ENCODE measurements at places on chromosomes 7 and 10.

GRCh38 chr10:124697443-124697836 is 46.7 kb downstream of the FAM53B start:
- DNase-seq: no peak

DNA sequence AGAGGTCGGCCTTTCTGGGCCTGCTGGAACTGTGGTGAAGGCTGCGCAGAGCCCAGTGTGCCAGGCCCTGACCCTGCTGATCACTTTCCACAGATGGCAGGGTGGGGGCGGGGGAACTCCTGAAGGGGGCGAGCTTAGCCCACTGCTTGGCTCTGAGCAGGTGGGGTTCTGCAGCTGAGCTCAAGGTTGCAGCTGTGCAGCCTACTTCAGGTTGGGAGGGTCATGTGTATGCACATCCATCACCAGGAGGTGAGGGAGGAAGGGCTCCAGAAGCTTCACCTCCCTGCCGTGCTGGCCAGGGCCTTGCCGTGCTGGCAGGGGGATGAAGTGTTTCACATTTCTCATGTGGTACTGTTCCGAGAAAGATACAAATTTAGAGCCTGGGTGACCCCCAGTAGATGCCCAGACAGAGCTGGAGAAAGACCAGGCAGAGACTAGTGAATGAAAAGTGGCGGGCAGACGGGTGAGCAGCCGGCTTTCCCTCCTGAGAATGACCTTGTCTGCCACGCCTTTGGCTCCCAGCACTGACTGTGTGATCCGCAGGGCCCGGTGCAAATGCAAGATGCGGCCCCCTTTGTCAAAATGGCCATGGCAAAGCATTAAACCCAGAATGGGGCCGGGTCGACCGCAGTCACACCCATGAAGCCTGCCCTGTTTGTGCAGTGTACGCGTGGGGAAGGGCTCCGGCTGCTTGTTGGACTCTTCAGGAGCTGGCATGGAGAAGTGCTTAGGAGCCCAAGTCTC is 25.2 kb downstream of the FAM241B start:
- no peak for DNase-seq

DNA sequence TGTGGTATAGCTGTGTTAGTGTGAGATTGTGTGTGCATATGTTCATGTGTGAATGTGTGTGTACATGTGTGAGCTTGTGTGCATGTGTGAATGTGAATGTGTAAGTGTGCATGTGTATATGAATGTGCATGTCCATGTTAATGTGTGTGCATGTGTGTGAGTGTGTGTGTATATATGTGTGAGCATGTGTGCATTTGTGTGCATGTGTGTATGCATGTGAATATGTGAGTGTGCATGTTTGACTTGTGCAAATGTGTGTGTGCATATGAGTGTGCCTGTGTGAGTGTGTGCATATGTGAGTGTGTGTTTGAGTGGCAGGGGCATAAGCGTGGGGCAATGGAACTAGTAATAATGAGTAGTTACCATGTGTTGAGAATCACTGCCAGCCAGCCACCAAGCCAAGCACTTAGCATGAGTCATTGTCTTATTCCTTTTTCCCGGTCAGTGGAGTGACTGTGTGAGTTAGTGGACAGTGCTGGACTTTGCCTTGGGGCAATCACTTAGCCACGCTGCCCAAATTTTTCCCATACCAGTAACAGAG is 46.3 kb upstream of the SHH start:
- no peak for DNase-seq

- no peak for DNase-seq
Measured at GRCh38 chr7:27615420-27616185, 47.1 kb downstream of the HIBADH start.

Data from activated naive CD4-positive, alpha-beta T cell (primary cell).